ENCODE measurements at places on chromosomes 13 and 19.

GRCh38 chr19:57829316-57829715 lies 783 bp upstream of the ZNF587B start:
- no peak for DNase-seq

GRCh38 chr13:99124794-99125316 lies 75.8 kb upstream of the UBAC2 start:
- peak; percentile 18 for DNase-seq

DNA sequence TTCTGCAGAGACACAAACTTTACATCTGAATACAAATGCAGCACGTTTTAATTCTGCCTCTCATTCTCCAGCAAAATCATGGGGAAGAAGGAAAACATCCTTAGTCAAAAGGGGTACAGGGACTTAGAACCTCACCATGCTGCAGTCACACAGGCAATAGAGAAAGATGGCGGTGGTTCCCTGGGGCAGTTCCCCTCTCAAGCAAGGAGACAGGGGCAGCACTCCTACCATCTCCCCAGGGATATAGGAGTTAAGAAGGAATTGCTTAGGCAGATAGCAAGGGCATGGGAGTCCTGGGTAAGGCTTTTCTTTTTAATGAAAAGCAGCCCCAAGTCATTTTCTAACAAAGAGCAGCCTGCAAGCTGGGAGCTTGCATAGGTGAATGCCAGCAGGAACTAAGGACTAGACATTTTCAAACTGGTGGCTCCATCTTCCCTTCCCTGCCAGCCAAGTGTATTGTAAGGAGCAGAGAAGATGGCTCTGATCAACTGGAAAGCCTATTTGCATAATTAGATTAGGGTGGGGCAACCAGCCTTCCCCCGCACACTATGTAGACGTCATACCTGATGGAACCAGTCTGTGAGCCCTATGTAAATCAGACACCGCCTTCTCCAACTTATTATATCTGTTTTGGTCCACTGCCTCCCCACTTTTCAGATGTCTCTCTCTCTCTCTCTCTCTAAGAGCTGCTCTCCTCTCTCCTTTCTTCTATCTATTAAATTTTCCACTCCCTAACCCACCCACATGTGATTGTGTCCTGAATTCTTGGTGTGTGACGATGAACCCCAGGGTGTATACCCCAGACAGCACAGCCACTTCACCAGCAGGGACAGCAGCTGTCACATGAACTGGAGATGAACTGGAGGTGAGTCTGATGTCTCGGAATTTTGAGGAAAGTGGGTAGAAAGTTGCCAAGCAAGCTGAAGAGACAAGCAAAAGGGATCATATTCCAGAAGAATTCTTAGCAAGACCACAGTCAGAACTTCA lies 514.5 kb downstream of the IRS2 start:
- DNase-seq: peak; percentile 71

- DNase-seq: peak; percentile 43
These were observed 1.1 kb upstream of the FXYD3 start for GRCh38 chr19:35114353-35115176.

DNA sequence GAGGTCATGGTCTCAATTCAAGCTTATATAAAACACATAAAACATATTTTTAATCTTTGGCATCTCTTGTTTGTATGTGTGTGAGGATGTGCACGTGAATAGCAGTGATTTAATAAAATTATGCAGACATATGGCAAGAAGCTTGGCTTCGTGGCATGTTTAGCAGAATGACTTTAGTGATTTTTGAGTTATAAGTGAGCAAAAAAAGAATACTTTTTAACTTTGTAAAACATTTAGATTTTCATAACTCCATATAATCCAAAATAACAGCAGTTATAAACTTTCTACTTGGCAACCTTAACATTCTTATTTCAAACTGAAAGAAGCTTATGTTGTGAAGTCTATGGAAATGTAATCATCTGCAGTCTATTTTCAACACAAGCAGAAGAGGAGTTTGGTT lies 120.6 kb downstream of the SLITRK1 start:
- DNase-seq: no peak

DNA sequence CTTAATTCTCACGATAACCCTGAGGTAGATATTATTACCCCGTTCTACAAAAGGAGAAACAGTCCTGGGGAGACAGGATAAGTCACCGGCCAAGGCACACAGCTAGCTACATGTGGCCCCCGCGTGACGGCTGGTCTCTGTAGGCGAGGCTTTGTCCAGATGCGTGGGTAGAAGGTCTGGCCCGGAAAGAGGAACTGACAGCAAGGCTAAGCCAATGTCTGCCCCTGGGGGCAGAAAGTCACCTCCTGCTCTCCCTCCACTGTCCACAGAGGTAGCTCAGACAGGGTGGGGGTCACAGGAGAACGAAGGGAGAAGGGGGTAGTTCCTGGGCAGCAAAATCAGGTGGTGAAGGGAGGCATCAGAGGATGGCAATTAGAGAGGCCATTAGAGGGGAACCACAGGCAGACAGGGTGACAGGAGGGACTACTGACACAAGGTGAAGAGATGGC lies 1.8 kb downstream of the APOC4 start:
- DNase-seq: no peak

GRCh38 chr13:46901721-46902120 lies 4.9 kb upstream of the HTR2A start:
- no peak for DNase-seq

GRCh38 chr19:45591004-45591637 lies 6.5 kb upstream of the OPA3 start:
- DNase-seq: no peak

DNA sequence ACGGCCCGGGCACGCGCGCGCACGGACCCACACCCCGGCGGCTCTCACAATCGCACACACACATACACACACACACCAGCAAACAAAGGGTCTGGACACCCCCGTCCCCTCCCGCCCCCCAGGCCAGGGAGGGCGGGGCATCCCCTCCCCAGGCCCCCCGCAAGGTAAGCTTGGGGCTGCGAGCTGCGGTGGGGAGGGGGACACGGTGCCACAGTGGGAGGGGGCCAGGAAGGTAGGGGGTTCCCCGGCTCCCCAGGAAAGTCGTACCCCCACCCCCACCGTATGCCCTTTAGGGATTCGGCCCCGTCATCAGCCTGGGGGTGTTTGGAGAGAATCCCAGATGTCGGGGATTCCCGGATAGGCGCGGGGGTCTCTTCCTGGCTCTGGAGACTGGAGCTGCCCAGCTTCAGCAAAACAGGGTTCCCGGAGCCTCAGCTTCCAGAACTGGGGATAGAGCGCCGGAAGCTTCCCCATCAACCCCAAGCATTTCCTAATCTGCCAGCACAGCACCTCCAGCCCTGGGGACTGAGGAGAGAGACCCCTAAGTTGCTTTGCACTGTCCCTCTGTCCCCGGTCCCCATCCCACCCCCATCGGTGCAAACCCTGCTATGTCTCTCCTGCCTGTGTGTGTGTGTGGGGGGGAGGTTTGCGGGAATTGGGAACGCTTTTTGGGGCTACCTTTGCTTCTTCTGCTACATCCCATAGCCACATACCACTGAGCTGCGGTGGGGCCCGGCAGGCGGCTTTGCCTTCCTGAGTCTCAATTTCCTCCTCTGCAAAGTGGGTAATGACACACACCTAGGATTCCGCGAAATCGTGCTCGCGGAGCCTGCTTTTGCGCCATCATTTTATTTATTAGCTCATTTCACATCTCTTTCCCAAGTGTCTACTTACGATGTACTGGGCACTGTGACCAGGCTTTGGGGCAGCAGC lies 1.8 kb upstream of the CDC37 start:
- no peak for DNase-seq

DNA sequence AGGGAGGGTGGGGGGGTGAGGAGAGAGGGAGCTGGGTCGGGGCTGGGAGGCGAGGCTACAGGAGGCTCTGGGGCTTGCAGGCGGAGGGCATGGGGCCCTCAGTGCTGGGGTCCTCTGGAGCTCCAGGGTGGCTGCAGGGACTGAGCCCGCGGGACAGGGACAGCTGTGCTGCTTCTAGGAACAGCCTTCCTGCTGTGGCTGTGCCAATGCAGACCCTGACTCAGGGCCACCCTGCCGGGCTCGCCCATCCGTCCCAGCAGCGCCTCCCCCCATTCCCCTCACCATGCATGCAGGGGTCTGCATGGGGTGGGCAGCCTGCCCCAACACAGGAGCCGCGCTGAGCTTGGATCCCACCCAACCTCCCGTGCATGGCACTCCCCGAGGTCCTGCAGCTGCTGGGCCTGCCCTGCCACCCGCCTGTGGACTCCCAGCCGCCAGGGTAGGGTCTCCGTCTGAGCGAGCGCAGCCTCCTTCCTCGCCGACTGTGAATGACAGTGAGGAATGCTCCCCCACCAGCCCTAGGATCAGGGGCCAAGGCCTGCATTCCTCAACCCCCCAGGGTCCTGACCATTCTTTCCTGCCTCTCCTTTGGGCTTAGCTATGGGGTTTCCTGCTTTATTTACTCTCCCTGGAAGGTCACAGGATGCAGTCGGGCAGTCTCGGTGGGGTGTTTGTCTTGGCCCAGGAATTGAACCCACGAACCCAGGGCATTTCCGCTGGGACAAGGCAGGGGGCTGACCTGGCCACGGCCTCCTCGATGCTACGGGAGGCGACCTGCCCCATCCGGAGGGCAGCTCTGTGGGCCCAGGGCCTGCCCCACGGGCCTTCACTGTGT lies 23.4 kb downstream of the CEBPG start:
- no peak for DNase-seq

- no peak for DNase-seq
These were observed 6.8 kb upstream of the BCAT2 start for GRCh38 chr19:48817585-48818124.

DNA sequence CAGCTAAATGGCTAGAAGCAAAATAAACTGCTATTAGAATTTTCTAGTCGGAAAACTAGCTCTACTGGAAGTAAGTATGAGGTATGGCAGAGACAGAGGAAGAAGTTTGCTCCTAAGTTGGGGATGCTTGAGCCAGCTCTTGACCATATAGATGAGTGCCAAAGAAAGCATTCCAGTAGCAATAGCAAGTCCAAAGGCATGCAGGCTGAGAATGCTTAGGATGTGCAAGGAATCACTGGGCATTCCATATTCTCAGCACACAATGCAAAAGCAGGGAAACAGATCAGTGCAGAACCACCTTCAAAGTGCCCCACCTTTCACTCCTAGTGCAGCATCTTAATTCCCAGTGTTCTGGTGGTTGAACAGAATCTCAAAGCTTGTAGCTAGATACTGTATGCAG lies 32.9 kb downstream of the SERTM1 start:
- no peak for DNase-seq

DNA sequence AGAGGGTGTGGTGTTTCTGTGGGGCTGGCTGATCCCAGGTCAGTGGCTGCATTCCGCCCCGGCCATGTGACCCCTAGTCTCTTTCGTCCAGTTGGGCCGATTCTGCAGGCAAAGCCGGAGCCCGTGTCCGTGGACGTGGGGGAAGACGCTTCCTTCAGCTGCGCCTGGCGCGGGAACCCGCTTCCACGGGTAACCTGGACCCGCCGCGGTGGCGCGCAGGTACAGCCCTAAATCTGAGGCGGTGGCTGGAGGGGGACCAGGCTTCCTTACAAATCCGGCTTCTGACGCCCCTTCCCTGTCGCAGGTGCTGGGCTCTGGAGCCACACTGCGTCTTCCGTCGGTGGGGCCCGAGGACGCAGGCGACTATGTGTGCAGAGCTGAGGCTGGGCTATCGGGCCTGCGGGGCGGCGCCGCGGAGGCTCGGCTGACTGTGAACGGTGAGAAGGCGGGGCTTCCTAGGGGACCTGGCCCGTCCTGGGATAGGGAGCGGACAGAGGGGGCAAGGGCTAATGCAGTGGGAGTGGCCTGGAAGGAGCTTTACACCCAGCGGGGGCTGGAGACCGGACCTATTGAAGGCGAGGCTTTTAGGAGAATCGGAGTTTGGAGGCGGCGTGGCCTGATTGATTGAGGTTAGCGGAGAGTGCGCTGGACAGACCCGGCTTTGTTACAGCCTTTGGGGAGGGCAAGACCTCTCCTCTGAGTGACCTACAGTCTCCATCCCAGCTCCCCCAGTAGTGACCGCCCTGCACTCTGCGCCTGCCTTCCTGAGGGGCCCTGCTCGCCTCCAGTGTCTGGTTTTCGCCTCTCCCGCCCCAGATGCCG lies 4.3 kb downstream of the KIRREL2 start:
- no peak for DNase-seq

GRCh38 chr13:112716461-112716820 lies 26.6 kb downstream of the ATP11A start:
- no peak for DNase-seq

- no peak for DNase-seq
These were observed 13.0 kb downstream of the OR7A5 start for GRCh38 chr19:14821937-14822336.

- DNase-seq: no peak
These were observed 9.4 kb downstream of the URAD start for GRCh38 chr13:27979001-27979643.

- DNase-seq: no peak
These were observed 795 bp upstream of the ABCA7 start for GRCh38 chr19:1038978-1039645.

- no peak for DNase-seq
These were observed 82.6 kb downstream of the MAB21L1 start for GRCh38 chr13:35393886-35394285.

GRCh38 chr19:34265221-34265650 lies 10.9 kb downstream of the GARRE1 start:
- no peak for DNase-seq

DNA sequence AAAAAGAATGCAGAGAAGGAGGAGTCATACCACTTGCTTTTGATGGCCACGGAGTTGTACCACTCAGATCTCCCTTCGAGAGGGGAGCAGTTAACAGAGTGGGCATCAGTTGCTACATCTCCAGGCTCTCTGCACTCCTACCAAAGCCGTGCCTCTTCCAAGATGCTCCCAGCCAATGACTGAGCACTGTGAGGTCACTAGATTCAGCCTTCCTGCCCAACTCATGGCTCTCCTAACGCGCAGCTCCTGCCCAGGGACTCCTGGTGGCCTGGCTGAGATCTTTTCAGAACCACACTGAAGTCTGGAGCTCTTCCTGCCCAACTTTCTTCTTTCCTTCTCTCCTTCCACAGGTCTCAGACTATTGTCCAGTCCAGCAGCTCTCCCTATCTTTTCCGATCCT lies 66.7 kb downstream of the LHFPL6 start:
- no peak for DNase-seq

DNA sequence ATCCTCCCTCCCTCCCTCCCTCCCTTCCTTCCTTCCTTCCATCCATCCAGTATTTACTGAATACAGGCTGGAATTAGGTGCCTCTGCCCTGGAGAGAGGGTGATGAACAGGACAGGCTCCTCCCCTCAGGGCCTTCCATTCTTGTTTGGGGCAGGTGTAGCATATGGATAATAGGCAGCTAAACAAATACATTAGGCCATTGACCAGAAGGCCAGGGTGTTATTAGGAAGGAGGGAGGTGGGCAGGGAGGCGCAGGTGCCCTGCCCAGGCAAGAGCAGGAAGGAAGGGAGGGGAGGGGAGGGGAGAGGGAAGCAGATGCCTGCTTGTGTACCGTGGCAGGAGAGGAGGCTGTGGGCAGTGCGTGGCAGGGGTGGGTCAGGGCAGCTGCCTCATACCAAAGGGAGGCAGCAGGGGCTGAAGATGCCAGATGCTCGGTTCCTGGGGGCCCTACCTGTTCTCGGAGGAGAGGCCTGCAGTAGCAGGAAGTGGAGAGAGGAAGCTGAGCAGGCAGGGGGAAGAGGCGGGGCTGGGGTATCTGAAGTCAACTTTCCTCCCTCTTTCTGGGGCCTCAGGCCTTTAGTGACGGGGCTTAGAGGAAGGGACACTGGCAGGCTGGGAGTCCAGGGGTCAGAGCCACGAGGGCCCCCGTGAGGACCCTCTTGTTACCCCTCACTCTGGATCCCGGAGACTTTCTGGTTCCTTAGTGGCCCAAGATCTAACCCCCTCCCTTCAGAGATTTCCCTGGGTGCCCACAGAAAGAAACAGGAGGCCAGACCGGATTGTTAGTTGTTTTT lies at the start of gene RINL:
Gene RINL, minus strand, starts transcription at position 495 of the 794 bp plus-strand sequence. CDS start 1,533 bp downstream, outside the sequence.
- no peak for DNase-seq

All from Panc1 (cell line).